ENCODE measurements at places on chromosomes 5 and 9.

DNA sequence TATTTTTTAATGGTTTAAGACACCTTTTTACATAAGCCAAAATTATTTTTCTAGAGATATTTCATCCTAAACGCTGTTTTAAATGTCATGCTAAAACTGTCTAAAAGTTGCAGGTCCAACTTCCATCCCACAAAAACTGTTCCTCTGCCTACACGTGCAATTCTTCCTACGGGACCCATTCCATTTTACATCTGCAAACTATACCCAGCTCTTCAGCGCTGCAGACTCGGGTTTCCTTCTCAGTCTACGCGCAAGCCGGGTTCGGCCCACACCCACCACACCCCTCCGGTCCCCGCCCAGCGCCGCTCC, 8.7 kb downstream of the RANBP6 start:
- DNase-seq, result no peak

GRCh38 chr5:143428155-143428554, 24.7 kb upstream of the NR3C1 start:
- no peak for DNase-seq

DNA sequence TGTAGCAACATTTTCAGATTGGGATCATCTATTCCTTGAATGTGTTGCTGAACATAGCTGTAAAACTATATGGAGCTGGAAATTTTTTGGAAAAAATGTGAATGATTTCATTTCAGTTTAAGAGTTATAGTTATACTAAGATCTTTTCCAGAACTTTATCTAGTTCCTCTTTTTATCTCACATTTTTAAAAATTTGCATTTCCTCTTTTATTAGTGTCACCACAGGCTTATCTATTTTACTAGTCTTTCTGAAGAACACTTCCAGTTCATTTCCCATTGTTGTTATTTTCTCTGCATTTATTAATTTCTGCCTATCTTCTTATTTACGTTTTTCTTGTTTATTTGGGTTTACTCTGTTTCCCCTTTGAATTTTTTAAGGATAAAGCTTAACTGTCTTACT, 46.0 kb upstream of the FSTL4 start:
- no peak for DNase-seq

DNA sequence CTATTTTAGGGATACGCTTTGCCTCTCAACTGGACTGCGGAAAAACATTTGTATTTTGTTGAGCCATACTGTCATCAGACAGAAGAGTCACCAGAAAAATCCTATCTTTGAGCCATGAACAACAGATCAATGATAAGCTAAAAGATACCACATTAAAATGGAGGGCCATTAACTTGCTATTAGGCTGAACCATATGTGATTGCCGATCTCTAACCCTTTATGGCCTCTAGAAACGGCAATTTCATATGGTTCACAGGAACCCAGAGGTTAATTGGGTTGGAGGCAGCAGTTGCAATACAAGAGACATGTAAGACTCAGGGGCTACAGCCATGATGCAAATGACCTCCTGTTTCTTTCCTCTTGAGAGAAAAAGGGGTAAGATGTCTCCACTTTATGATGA, 69.8 kb downstream of the MYO10 start:
- no peak for DNase-seq

DNA sequence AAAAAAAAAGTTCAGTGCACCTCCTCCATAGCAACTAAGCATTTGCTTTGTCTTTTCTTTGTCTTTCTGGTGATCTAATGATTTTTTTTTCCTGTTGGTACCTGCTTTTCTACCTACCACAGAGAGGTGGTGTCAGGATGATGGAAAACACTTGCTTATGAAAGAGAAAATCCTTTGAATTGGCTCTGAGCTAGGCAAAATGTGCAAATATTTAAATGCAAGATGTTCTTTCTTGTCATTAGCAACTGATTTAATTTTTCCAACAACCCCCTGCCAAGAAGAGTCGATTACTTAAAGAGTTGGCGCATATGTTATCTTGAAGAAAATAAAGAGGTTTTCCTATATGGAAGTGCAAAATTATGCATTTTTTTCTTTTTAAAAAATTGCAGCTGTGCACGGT, 37.7 kb downstream of the TNC start:
- DNase-seq, result no peak

GRCh38 chr9:69931340-69931739, 110.7 kb downstream of the CFAP95 start:
- DNase-seq, result no peak

DNA sequence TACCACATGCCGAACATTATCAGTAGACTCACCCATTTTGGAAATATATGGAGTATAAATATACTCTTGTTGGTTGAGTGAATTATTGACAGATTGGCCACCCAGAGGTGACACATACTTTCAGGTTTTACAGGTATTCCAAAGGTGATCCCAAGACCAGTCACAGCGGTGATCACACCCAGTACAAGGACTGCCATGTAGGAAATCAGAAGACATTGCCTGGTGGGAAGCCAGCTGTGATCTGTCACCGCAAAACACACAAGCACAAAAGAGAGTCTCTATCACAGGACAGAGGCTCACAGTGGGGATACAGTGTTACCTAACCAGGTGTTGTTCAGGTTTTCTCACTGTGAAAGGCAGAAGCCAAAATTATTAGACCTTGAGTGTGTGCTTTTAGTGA, 15.8 kb downstream of the BTF3 start:
- DNase-seq, result no peak

- no peak for DNase-seq
Observed at GRCh38 chr5:80174790-80175189, 81.1 kb downstream of the SERINC5 start.

DNA sequence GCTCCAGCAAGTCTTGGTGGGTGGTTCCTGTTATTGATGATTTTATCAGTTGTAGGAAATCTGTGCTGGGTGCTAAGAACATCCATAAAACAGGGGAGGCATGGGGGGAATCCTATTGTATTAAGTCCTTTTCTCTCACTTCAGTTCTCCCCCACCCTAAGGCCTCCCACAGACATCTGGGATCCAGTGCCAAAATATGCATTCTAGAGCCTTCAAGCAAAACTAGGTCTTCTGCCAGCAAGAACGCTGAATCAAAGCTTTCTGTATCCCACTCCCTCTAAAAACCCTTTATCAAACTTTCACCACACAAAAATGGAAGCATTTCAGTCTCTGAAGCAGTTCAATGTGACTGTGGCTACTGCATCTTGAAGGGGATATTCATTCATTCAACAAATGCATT, 281.9 kb downstream of the GAS1 start:
- DNase-seq, result no peak

DNA sequence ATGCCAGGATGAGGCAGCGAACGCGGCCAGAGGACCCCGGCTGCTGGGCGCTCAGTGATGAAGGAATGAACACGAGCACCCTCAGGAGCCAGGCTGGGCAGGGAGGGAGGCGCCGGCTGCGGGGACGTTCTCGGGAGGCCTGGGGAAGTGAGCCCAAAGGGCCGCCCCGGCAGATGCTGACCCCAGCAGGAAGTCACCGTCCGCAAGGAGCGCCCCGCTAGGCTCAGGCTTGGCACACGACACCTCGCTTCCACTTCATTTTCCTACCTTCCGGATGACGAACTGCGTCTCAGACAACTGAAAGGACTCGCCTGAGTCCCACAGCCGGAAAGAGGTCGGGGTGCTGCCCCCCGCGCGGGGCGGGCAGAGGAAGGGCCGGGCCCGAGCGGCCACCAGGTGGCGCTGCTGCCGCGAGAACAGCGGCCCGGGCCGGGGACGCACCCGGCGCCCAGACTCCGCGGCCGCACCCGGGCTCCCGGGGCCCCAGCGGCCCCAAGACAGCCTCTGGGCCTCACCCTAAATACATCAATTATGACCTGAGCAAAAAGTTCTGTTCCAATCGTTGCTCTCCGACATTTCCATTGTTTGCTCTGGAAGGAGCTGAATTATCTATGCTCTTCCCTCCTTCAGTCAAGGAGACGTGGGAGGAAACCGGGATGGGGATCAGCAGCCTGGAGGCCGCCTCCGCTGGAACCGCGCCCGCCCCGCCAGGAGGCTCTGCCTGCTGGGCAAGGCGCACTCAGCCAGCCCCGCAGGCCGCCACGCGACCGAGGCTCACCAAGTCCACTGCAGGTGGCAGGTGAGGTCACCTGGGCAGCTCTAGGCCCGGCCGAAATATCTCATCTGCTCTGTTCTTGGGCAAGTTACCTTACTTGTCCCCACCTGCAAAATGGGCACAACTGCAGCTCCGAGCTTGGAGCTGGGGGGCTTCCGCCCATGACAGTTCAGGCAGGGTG, 107.0 kb downstream of the ZNF354C start:
- DNase-seq, result peak; percentile 44

- DNase-seq, result no peak
Observed at GRCh38 chr5:177154003-177154643, 20.6 kb downstream of the NSD1 start.

DNA sequence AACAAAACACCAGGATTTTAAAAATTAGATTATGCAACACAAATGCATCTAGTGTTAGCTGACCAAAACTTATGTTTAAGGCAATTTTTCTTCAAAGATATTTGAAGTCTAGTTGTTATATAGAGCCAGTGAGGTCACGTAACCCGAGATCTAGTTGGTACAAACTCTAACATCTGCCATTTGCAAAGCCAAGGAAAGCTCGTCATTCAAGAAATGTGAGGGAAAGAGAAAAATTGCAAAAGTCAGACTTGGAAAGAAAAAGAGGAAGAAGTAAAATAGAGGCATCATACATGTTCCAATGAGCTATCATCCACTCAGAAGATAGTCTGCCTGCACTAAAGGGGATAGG, 293.4 kb upstream of the PUM3 start:
- no peak for DNase-seq

DNA sequence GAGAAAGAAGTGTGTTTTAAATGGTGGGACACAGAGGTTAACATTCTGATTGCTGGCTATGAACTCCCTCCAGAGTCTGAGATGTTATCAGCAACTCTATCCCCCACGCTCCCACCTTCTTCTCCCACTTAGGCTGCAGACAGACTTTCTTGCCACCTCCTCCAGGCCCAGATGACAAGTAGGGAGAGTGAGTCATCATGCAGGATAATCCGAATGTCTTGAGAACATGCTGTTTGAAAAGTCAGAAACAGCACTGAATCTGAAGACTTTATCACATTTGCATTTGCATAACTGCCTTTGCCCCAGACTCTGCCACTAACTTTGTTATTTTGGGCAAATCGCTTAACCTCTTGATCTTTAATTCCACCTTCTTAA, 139.8 kb downstream of the ESM1 start:
- DNase-seq, result no peak

DNA sequence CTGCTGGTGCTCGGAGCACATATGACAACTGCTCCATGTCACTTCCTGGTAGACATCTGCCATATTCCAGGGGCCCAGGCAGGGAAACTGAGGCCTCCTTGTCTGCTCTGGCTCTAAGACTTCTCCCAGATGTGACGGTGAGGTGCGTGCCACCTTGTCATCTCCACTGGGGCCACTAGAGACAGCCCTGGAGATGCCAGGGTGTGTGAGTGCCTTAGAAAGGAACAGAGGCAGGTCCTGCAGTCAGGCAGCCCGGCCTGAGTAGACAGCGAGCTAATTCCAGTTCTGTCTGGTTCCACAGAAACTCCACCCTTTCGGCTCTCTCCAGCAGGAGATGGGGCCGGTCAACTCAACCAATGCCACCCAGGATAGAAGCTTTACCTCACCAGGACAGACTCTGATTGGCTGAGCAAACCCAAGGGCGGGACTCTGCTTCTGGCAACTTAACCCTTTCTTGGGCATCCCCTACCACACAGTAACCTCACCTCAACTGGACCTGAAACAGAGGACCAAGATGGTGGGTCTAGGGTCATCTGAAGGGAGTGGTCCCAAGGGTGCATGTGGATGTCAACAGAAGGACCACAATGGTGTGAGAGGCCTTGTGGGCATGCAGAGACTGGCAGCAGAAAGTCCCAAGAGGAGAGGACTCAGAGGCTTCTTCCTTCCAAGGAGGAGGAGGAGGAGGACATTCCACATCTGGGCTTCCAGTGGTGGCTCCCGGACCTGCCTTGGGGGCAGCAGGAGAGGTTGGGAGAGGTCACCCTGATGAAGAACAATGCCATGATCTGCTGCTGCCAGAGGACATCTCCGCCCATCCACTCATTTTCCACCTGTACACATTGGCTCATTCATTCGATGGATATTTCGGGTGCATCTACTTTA, 77.7 kb downstream of the RGS3 start:
- DNase-seq, result no peak

- no peak for DNase-seq
Observed at GRCh38 chr9:136372561-136373299, 739 bp downstream of the CARD9 start.

- DNase-seq, result no peak
Observed at GRCh38 chr5:17132444-17133083, 84.9 kb upstream of the BASP1 start.
